ENCODE measurements at places on chromosomes 1 and 21.

DNA sequence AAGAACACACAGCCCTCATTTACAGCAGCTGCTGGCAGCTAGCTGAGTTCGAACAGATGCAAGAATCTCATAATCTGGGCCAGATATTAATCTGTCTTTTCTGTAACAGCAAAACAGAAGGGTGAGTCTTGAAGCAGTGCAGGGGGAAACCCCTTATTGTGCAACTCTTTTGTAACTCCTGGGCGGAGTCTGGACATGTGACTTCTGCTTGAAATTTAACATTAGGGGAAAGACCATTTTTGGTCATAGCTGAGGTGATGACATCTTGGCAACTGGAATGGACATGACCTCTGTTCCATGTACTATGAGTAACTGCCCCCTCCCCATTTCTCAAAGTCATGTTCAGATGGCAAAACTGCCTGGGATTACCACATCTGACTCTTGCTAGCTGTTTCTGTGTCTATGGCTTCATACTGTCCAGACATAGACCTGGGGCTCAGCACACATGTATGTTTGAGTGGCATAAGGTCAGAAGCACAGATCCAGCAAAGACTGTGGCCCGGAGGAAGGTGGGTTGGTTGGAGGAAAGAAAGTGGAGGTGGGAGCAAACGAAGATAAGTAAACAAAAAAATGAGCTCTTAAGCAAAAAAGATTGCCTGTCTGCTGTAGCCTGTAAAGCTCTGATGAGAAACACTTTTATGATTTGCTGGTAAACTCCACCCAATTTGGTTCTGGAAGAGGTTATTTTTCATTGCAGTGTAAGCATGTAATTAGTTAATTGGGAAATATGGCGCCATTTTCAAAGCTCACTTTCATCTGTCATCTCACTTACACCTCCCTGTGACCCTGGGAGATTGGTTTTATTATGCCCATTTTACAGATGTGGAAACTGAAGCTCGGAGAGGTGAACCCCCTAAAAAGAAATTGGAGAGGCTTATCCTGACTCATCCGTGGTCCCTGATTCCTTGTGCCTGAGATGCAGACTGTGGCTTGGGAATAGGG is 26.1 kb downstream of the ETS2 start:
- peak; percentile 6 for DNase-seq

DNA sequence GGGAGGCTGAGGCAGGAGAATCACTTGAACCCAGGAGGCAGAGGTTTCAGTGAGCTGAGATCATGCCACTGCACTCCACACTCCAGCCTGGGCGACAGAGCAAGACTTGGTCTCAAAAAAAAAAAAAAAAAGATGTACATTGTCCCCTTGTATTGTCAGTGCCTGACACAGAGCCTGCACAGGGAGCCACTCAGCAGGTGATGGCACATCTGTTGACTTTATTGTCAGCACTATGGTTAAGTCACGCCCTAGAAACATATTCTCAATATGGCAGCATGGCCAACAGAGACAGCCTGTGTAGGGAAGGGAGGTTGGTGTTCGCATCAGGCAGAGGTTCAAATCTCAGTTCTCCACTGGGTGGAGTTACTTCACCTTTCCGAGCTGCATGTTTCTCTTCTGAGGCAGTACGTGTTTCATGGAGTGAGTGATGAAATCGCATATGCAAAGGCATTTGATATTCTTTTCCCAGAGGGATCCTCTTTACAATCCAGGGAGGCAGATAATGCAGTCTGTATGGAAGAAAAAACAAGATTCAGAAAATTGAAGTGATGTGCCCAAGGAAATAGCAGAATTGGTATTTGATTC is 20.6 kb downstream of the LAMC2 start:
- DNase-seq: no peak

DNA sequence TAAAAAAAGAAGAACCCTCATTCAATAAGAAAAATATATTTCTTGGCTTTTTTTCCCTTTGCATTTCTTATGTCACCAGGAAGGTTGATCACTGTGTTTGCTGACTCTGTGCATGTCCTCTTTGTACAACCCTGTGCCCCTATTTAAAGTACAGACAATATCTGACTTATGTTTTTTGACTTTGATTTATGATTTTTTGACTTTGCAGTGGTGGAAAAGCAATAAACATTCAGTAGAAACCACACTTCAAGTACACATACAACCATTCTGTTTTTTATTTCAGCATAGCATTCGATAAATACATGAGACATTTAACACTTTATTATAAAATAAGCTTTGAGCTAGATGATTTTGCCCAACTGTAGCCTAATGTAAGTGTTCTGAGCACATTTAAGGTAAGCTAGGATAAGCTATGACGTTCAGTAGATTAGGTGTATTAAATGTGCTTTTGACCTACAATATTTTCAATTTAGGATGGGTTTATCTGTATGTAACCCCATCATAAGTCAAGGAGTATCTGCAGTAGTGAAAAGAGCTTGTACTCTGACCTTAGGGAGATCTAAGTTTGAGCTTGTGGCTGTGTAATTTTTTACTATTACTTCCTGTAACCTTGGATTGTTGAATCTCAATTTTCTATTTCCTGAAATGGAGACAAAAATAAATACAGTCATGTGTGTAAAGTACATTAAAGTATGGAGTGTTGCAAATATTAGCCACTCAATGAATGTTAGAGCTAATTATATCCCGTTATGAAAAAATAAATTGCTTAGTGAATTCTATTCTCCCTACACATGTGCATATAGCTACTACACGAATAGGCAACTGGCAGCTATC is 1.2 kb downstream of the RNASEL start:
- no peak for DNase-seq

DNA sequence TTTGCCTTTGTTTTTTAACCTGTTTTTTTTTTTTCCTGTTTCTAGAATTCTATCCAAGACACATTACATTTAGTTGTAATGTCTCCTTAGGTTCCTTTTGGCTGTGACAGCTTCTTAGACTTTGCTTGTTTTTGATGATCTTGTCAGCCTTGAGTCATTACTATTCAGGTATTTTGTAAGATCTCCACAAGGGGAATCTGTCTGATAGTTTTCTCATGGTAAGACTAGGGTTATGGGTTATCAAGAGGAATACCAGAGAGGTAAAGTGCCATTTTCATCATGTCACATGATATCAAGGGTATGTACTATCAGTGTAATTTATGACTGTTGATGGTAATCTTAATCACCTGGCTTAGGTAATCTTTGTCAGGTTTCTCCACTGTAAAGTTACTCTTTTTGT is 99.1 kb upstream of the GFI1 start:
- no peak for DNase-seq

- DNase-seq: no peak
Observed at GRCh38 chr1:84720221-84720780, 30.0 kb upstream of the SSX2IP start.

- peak; percentile 9 for DNase-seq
Observed at GRCh38 chr21:41460578-41461527, 34.8 kb downstream of the MX1 start.

- no peak for DNase-seq
Observed at GRCh38 chr1:162014202-162014601, 9.5 kb downstream of the OLFML2B start.

- DNase-seq: no peak
Observed at GRCh38 chr1:55337801-55338447, 122.8 kb upstream of the USP24 start.
